ENCODE measurements at places on chromosomes 1 and 21. TPM values are rescaled to one million over a fixed set of nuclear protein-coding genes. Genes with fewer than 3 reads are reported as not detected.

Gene SPRR2F
- not detected for total RNA-seq

Gene USH2A
- total RNA-seq: not detected

Gene HSD11B1
- total RNA-seq: not detected

Gene MCOLN3
- not detected for total RNA-seq

Gene CD52
- 2.1 TPM for total RNA-seq

Gene SPRR2B
- not detected for total RNA-seq

Gene ANGPTL3
- total RNA-seq: not detected

Gene ADIPOR1
- 105 TPM for total RNA-seq

Gene LIPI
- total RNA-seq: not detected

Gene UBL4B
- not detected for total RNA-seq

Gene SH2D1B
- not detected for total RNA-seq

Gene CHIA
- not detected for total RNA-seq

Gene TMEM54
- total RNA-seq: 789 TPM

Gene LMOD1
- not detected for total RNA-seq

Gene FCGR1A
- total RNA-seq: not detected

Gene DNAH14
- 2.2 TPM for total RNA-seq

GRCh38 chr1:67214420-67215174, 48.3 kb downstream of the IL23R start:
- peak; percentile 50 for DNase-seq

DNA sequence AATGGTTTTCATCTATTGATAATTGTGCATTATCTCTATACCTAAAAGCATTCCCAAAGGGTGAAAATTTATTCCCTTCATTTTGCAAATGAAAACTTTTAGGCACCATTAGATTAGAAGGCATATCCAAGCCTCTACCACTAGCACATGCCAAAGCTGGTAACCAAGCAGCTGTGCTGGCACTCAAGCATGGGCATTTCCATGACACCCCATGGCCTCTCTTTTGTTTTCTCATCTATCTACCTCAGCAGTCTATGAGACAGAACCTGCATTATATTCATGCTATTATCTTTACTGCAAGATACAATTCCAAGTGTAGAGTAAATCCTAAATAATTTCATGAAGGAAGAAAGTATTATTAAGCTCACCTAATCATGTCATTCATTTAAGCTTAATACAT, 334.3 kb upstream of the LRRC7 start:
- DNase-seq: no peak

DNA sequence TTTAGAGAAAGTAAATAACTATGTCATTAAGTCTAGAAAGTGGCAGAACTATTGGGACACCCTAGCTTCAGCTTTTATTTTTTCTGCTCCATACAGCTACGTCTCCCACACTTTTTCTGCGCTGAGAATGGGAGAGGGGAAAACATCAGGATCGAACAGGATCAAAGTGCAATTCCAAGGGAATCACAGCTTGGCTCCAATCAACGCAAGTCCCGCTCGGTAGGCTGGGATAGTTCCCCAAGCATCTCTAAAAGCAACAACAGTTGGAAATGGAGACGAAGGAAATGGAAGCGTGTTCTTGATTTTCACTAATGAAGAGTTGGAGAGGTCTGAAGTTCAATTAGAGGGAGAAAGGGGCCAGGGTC, 536 bp downstream of the HMGCL start:
- DNase-seq: no peak

GRCh38 chr1:244502630-244503029, 41.6 kb downstream of the CATSPERE start:
- no peak for DNase-seq

GRCh38 chr1:94006604-94007003, 97.4 kb upstream of the GCLM start:
- no peak for DNase-seq

DNA sequence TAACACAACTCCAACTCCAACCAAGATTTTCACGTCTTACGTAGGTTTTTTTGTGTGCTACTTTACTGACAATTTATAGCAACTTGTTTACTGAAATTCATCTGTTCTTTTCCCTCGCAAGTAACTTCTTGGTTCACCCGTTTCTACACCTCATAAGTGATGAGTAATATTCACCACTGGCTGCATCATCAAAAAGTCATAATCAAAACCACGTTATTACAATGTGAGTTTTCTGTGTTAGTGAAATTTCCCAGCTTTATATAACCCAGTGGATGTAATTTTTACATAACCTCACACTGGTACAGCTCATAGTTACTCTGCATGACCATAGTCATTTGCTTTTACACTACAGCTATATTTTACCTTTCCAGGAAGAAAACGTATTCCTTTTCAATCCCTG, 401.1 kb upstream of the LYPLAL1 start:
- no peak for DNase-seq

DNA sequence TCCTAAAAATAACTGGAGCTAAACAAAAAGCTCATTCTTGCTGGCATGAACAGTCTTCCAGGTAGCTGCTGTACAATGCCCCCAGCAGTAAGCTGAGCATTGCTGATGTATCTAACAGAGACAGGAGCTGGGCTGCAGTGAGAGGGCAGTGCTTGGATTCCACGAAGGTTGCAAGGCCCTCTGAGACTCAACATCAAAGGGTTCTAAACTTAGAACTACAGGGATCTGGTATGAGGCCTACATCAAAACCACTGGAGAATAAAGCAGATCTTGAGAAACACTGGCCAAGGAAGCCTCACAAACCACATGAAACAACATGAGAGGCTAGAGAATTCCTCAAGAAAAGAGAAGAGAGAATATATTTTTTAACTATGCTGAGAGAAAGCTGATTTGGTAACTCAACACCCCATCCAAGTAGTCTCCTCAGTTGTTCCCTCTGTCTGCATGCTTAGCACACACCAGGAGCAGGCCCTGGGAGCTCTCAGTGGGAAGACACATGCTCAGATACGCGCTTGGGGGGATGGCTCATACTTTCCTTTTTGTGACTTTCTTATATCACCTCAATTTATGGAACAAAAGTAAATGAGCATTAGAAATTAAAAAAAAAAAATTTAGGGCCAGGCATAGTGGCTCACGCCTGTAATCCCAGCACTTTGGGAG, 27.7 kb downstream of the DSTYK start:
- DNase-seq: no peak

GRCh38 chr1:7185721-7186120, 400.5 kb downstream of the CAMTA1 start:
- no peak for DNase-seq

GRCh38 chr21:28200726-28201125, 792.0 kb downstream of the LTN1 start:
- no peak for DNase-seq

- DNase-seq: peak; percentile 91
These were observed 5.9 kb upstream of the MYOM3 start for GRCh38 chr1:24117722-24118409.

DNA sequence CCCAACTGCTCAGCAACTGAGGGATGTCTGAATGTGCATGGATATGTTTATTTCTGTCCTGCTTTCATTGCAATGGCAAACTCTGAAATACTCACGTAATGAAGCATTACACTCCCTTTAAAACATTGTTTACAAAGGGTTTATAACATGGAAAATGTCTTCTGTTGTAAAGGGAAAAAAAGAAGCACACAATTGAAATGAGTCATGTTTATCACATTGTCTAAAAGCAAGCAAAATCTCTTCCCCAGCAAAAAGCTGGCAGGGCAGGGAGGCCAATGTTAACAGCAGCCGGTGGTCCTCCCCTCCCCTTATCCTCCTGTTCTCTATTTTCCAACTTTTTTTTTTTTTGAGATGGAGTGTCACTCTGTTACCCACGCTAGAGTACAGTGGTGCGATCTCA, 3.9 kb upstream of the EFNA1 start:
- no peak for DNase-seq

DNA sequence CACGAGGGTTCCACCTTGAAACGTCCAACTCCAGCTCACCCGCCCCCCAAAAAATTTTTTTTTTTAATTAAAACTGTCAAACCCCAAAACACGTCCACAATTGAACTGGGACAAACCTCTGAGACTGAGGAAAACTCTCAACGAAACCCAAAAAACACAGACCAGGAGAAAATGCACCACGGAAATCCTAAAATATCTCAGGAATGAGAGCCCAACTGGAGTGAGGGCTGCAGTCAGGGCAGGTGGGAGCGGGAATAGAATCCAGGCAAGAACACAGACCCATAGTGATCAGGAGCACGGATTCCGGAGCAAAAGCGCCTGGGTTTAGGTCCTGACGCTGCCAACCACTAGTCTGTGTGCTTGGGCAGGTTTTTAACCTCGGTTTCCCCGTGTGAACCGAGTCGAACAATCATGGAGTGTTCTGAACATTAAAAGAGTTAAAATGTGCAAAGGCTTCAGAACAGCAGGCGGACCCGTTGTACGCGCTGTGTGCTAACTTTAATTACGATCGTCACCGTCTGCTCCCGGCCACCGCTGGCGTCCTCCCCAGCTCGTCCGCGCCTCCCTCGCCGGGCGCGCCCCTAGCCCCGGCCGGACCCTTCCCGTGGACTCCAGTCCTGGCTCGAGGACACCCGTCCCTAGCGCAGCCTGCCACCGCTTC, 624 bp downstream of the ARHGAP29 start:
- DNase-seq: peak; percentile 79

- DNase-seq: peak; percentile 84
These were observed 5.6 kb downstream of the PTPRF start for GRCh38 chr1:43536196-43536863.

DNA sequence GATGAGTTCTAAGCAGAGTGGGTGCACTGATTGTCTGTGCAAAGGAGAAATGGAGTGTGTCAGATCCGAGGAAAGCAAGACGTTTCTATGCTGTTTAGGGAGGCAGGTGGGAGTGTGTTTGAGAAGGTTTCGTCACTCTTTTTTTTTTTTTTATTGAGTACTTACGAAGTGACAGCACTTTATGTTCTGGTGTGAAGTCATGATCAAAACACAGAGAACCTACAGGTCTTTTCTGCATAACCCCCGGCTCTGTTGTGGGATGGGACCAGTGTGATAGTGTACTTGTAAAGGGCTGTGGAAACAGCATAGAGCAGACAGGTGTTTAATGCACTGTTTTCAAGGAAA, 26.7 kb downstream of the MIA3 start:
- no peak for DNase-seq

DNA sequence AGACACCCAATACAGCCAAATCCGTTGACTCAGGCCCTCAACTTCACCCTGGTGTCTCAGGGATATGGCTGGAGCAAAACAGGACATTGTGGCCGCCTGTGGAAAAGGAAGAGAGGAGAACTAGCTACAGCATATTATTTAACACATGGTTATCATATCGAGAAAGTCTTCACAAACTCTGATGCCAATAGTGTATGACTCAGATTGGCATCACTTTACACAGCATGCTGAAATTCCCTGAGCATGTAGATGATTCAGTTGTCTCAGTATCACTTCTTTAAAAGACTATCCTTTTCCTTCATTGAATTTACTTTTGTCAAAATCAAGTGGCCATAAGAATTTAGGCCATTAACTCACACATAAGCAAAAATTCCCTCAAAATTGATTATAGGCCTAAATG, 20.1 kb downstream of the HSD3B2 start:
- no peak for DNase-seq

- DNase-seq: no peak
These were observed 12.0 kb upstream of the FMO2 start for GRCh38 chr1:171173069-171173468.

- DNase-seq: no peak
These were observed 12.5 kb downstream of the SLX9 start for GRCh38 chr21:44952116-44952928.

DNA sequence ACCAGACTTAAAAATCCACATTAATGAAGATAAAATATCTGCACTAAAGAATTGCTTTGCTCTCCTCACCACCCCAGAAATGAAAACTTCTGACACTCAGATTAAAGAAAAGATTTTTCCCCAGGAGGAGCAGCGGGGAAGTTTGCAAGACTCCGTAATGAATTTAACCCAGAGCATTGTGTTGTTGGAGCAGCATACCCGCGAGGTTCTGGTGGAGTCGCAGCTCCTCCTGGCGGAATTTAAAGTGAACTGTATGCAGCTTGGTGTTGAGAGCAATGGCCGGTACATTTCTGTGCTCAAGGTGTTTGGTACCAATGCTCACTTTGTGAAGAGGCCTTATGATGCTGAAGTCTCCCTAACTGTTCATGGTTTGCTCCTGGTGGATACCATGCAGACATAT, 46.4 kb downstream of the VPS13D start:
- peak; percentile 19 for DNase-seq

GRCh38 chr1:155002464-155003226, at the start of gene ZBTB7B:
TSS of gene ZBTB7B (plus strand) at chr1:155002802. CDS start at chr1:155014661, 11,859 bp downstream.
- peak; percentile 48 for DNase-seq

GRCh38 chr1:100868364-100868995, 26.2 kb downstream of the EXTL2 start:
- peak; percentile 73 for DNase-seq

DNA sequence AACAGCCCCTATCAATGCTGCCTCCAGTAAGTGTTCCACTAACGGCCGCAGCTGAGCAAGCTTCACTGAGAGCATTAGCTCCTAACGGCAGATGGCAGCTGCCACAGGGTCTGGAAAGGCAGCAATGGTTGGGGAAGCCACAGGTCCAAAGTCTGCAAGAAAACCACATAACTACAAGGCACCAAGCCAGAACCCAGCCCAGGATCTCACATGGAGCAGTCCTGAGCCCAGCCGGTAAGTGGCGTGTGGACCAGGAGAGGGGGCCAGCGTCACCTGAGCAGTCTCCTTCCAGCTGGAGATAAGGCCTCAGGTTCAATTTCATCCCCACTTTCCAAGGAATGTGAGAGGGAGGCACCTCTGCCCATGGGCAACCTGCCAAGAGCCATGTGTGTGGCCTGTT, 13.2 kb downstream of the SYT2 start:
- DNase-seq: peak; percentile 54

DNA sequence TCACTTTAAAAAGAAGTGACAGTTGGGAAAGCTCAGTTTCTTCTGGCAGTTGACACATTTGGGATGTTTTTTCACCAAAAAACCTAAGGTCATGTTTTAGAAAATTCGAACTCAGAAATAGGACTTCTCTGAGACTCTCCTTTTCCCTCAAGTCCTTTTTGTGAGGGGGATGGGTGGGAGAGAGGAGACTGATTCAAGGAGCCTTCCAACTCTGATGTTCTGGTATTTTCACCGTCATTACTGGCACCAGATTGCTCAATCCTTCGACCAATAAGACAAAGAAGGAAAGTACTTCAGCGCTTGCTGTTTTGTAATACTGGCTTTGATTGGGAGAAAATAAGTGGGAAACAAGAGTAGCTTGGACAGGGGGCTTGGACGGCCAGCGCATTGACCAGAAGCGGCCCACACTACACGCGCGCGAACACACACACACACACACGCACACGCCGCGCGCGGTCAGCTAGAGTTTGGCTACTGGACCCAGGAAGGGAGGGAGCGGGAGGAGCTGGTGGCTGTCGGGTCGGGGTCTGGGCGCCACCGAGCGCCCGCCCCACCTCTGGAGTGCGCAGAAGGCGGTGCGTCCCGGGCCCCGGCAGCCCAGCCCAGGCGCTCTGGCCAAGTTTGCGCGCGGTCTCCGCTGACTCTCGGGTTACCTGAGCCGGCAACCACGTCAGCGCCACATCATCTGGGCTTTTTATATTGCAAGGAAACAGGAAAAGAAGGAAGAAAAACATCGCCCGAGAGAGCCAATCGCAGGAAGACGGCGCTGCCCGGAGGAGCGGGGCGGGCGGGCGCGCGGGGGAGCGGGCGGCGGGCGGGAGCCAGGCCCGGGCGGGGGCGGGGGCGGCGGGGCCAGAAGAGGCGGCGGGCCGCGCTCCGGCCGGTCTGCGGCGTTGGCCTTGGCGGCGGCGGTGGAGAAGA, at the start of gene KCNK1:
TSS of gene KCNK1 (plus strand) at position 855 of the 921 bp plus-strand sequence. CDS start at position 921, 66 bp downstream.
- DNase-seq: peak; percentile 79

All from HT-29 (cell line).